IPS-NIHi11 (cell line): ENCODE measurements at places on chromosomes 16 and 17.

GRCh38 chr17:6387858-6388257, 47.1 kb downstream of the AIPL1 start:
- no peak for DNase-seq

DNA sequence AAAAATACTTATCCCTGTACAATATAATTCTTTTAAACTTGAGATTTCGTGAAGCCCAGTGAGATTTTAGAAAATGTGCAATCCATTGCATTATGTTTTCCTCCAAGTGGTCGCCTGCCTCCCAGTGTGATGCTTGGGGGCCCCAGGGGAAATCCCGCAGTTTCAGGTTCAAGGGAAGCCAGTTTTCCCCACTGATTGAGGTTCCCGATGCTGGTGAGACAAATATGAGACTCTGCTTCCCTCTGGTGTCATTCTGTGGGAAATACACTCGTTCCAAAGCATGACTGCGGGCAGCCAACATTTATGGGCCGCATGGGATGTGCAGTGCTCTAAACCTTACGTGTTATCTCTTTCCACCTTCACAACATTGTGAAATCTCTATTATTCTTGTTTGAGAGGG, 200.8 kb downstream of the PRKCB start:
- DNase-seq: peak; percentile 78

- DNase-seq: no peak
Measured at GRCh38 chr16:27374221-27374803, 27.7 kb upstream of the IL21R start.

GRCh38 chr16:50338371-50339231, 30.2 kb downstream of the BRD7 start:
- DNase-seq: no peak

DNA sequence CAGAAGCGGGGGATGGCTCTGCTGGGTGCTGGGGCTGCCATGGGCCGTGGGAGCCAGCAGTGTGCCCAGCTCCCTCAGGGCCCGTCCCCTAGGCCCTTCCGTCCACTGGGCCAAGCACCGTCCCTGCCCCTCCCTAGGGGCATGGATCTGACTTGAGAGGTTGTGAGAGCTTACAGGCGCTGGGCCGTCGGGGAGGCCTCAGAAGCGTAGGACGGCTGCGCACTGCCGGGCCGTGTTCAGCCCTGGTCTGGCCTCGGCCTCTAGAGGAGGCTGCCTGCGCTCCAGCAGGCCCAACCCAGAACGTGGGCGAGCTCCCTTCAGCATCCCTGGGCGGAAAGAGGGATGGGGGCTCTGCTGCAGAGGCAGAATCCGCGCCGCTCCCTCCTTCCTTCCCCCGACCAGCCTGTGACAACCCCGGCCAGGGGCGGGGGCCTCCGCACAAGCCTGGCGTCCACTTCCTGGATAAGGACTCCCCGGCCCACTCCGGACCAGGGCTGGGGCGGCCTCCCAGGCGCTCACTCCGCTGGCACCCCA, 685 bp upstream of the MPG start:
- DNase-seq: peak; percentile 70

DNA sequence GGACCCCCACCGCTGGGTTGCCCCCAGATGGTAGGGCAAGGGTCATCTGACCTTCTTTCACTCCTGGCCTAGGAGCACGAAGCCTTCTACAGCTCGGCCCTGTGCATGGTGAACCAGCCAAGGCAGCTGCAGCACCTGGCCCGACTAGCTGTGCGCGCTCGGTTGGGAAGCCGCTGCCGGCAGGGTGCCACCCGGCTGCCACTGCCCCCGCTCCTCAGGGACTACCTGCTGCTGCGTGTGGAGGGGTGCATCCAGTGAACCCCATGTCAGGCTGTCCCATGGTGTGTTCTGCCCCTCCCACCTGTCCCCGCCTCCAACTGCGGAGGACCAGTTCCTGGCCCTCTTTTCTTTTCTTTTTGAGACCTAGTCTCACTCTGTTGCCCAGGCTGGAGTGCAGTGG, 7.6 kb downstream of the ASB16 start:
- DNase-seq: no peak

- DNase-seq: no peak
Measured at GRCh38 chr16:89584768-89585549, 9.4 kb downstream of the CPNE7 start.

- no peak for DNase-seq
Measured at GRCh38 chr16:62829607-62830006, 793.4 kb upstream of the CDH8 start.

- no peak for DNase-seq
Measured at GRCh38 chr16:64762211-64762610, 359.7 kb downstream of the CDH11 start.

GRCh38 chr17:9900044-9900594, 5.0 kb downstream of the RCVRN start:
- no peak for DNase-seq

DNA sequence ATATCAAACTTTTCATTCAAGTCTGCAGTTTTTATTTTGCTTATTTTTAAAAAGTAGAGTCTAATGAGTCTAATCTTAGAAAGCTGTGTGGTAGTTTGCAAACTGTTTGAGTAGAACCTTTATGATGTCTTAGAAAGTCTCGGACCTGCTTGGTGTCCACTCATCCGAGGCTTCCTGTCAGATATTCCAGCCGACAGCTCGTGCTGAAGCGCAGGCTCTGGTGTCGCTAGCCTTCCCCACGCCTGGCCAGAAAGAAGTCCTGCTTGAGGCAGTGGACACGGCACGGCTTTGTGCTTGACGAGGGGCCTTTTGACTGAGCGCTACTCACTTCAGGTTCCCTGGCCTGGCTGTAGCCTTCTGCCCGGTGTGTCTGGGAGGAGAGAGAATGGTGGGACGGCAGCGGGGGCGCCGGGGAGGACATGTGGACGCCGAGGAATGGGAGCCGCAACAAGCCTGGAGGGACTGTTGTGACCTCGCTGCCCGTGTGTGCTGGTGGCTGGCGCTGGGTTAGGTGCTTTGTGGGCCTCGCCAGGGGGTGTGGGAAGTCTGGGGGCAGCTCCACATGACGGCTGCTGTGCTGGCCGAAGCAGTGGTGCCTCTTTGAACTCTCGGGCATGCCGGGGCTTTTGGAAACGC, 33.5 kb downstream of the BANP start:
- DNase-seq: no peak

DNA sequence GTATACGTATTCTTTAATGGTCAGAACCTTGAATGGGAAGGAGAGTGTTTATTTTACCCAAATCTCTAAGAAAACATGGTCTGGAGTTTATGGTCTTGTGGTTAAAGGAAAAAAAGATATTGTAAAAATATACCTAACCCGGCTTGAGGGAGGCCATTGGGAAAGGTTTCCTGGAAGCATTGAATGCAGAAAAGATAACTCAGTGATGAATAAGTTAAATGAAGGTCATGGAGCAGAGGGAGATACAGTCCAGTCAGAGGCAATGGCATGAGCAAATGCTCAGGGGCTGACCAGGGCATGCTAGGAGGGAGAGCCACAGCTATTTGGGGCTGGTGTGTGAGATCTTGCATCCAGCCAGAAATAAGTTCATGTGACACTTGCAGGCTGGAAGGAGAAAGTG, 430.4 kb upstream of the CDH5 start:
- DNase-seq: no peak
